ENCODE measurements at places on chromosomes 11 and 22.

- DNase-seq: no peak
Observed at GRCh38 chr11:23866641-23867040, 630.2 kb upstream of the LUZP2 start.

- no peak for DNase-seq
Observed at GRCh38 chr11:73913472-73913871, 36.7 kb downstream of the PAAF1 start.

- DNase-seq: no peak
Observed at GRCh38 chr11:86802601-86803051, 2.3 kb downstream of the PRSS23 start.

DNA sequence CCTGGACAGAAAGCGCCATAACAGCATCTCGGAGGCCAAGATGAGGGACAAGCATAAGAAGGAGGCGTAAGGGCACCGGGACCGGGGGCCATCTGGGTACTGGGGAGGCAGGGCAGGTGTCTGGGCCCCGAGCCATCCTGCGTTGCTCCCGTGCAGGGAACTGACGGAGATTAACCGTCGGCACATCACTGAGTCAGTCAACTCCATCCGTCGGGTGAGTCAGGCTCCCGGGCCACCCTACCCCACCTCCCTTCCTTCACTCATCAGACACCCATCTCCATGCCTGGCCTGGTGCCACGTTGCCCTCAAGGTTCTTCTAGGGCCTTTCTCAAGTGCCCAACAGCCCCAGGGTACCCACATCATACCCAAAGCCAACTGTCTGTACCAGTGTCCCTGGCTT, 15.0 kb downstream of the PLCB3 start:
- DNase-seq: no peak

GRCh38 chr22:41181349-41182241, 23.5 kb upstream of the L3MBTL2 start:
- DNase-seq: peak; percentile 45

DNA sequence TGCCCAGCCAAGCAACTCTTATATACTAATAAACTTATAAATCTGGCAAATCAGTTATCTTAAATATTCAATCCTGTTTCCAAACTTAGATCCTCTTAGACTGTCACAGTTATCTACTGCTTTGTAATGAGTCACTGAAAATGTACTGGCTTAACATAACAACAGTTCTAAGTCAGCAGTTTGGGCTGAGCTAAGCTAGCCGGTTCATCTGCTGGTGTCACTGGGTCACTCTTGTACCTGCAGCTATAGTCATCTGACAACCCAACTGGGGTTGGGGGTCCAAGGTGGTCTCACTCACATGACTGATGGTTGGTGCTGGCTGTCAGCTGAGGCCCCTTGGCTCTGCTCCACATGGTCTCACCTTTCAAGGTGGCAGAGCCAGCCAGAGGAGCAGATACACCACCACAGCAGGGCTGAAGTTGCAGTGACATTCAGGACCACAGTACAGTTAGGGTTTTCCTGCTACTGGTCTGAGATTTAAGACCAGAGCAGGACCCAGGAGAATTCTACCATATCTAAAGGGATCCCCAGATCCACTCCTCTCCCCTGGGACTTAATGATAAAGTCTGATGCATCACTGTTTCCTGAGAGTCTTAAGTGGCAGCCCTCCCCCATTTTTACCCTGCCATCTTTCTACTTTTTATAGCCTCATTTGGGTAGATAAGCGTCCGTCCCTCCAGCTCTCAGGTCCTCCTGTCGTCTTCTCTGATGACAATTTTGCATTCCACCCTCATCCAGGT, 7.9 kb upstream of the MACROD1 start:
- no peak for DNase-seq

DNA sequence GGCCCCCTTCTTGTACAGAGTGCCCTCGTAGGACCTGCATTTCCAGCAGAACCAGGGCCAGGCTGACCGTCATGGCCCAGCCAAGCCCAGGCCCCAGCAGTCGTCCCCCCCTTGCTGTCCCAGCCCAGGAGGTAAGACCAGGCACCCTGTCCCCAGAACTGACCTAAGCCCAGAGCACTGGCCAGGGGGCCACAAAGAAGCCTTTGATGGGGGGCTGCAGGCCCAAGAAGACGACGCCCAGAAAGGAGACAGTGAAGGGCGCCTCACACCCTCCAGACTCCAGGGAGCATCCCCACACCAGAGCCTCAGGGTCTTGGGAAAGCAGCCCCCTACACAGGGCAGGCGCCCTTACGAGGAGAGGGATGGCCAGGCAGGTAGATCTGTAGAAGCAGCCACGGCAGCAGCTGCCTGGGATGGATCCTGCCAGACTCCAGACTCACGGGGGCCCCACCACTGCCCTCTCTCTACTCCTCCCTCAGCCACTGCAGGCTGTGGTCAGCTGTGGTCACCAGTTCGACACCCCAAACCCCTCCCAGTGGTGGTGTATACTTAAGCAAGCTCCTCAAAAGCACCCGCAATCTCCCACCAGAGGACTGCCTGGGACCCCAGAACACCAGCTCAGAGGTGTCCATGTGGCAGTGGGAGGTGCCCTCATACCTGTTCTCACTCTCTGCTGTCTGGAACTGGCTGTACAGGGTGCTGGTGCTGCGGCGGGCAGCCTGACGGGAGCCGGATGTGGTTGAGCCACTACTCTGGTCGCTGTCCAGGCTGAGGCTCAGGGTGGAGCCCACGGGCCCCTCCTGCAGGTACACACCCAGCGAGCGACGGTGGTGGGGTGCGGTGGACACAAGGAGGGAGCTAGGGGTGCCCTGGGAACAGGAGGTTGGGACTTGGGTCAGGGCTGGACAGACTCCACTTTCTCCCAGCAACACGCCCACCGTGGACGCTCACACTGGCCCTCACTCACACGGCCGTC, 27.0 kb downstream of the SBF1 start:
- no peak for DNase-seq

GRCh38 chr11:84829162-84829561, 798.0 kb downstream of the DLG2 start:
- DNase-seq: no peak

GRCh38 chr11:75230621-75231020, 10.0 kb upstream of the TPBGL start:
- no peak for DNase-seq

DNA sequence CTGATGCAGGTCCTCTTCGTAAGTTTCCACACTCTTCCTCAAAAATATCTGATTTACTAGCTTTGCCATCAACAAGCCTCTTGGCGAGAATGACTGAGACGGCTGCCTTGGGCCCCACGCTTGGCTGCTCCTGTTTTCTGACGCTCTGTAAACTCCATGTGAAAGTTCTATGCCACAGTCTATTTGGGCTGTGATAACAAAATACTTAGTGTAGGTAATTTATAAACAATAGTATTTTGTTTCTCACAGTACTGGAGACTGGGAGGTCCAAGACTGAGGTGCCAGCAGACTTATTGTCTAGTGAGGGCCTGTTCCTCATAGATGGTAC, 123.2 kb upstream of the SORL1-AS1 start:
- DNase-seq: no peak

- DNase-seq: peak; percentile 75
Observed at GRCh38 chr22:35648066-35649025, at the start of gene APOL6. Gene APOL6 (plus strand): TSS chr22:35648446. CDS start chr22:35656426, 7,980 bp downstream.

GRCh38 chr22:49046546-49047361, 780.9 kb downstream of the BRD1 start:
- DNase-seq: no peak

DNA sequence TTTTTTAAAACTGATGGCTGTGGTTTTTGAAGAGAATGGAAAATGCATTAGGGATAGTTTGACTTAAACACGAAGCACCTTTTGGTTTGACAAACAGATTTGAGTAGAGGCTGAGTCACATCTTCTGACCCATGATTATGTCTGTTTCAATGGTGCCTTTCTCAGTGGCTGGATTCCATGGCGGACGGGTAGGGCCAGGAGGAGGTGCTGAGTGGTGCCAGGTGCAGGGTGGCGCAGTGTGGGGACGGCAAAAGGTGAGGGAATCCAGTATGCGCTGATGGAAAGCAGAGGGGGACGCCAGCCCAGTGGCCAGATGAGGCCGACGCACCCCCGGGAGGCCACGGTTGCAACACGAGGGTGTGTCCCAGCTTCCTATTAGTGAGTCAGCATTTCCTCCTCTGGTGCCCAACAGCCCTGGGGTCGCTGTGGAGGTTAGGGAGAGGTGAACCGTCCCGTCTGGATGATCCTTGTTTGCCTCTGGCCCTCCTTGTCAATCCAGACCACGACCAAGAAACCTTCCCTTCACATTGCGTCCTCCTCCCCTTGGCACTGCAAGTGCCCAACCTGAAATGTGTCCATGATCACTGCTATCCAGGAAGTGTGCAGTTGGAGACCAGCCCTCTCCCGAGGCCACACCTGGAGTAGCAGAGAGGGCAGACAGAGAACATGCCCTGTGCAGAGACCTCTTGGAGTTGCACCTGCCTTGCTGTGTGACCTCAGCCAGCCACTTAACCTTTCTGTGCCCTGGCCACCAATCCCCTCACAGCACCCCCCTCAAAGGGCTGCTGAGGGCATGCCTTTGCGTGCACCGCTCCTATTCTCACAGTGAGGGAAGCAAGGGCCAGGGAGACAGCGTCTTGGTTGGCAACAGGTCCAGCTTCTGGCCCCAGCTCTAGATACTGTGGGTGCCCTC, 32.5 kb upstream of the ATXN10 start:
- peak; percentile 31 for DNase-seq

GRCh38 chr11:19832086-19832750, 119.6 kb downstream of the NAV2 start:
- no peak for DNase-seq

DNA sequence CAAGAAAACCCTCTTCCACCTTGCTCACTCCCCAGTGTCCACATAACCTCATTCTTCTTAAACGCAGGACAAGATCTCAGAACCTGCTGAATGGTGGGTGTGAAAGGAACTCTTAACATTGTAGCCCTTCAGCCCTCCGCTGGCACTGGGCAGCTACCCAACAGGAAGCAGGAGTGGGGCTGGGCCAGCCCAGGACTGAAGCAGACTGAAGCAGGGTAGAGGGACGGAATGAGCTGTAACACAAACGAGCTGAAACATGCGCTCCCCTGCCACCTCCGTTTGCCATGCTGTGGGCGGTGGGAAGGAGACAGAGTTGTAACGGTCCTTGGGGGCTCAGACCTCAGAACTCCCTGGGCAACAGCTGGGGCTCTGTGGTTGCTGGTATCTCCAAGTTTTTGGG, 23.6 kb downstream of the NPAT start:
- DNase-seq: no peak

DNA sequence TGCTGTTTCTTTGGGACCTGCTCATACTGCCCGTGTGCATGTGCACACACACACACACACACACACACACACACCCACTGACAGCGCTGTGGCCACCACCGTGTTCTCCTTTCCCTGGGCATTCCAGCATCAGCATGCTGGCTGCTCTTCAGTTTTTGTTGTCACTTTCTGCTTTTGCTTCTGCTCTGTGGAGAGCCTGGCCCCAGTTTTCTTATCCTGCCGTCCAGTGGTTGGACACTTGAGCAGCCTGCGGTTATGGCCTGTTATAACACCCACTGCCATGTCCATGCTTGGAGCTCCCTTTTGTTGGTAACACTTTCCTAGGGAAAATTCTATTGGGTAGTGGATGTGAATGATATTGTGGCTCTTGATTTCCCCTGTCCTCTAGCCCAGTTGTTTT, 83.6 kb downstream of the OSBP2 start:
- no peak for DNase-seq

- DNase-seq: no peak
Observed at GRCh38 chr11:28168718-28169117, 60.5 kb downstream of the METTL15 start.

DNA sequence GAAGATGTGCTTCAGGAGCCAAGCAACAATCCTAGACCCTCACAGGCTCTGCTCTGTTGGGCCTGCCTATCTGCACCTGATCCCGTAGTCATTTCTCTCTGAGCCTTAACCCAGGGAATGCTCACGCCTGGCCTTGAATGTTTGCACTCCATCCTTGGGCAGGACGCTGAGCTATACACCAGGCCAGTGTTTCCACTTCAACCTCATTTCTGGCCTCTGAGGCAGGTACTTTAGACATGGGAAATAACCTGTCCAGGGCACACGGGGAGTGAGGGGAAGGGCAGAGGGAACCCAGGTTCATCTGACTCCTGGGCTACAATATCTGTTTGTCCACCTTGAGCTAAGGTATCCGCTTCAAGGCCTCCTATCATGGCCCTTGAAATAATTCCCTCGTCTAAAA, 9.9 kb downstream of the RSPH14 start:
- DNase-seq: no peak

GRCh38 chr11:102615077-102615893, 9.8 kb downstream of the MMP20 start:
- no peak for DNase-seq

GRCh38 chr11:11450744-11451362, 97.8 kb upstream of the CSNK2A3 start:
- DNase-seq: no peak

- no peak for DNase-seq
Observed at GRCh38 chr11:116242006-116242405, 530.8 kb downstream of the BUD13 start.

DNA sequence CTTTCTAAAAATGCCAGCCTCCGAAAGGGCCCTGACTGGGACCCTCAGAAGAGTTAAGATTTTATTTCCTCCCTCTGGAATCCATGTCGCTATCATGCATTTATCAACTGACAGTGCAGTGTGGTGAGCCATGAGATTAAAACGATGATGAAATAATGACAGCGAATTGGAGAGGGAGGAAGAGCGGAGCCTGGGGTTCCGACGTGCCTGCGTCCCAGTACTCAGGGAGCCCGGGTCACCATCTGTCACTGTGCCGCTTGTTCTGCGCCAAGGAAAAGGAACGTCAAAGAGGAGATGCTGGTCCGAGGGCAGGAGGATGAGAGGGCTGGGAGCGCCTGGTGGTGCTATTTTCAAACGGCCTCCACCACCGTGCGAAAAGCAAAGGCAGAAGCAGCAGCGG, 46.2 kb downstream of the MACROD1 start:
- no peak for DNase-seq

- DNase-seq: no peak
Observed at GRCh38 chr22:31843526-31843925, 89.7 kb downstream of the DEPDC5 start.

DNA sequence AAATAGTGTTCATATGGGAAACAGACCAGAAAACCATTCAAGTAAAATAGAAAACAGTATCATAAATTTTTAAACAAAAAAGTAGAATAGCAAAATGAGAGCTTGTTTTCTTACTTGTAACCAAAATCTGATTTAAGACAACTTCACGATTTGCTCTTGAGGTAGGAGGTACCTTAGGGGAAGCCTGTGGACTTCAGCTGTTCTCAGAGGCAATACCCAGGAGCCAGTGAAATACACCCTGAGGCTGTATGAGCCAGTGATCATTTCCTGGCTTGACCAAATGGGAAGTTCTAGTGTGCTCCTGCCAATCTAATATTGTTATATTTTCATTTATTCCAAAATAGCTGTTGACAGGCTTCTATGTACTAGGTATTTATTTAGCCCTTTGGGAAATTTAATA, 104.8 kb downstream of the ARHGAP42 start:
- no peak for DNase-seq

GRCh38 chr11:100824041-100824809, 137.1 kb downstream of the ARHGAP42 start:
- no peak for DNase-seq

- DNase-seq: no peak
Observed at GRCh38 chr11:104637662-104638170, 260.5 kb downstream of the CASP12 start.

Data from stromal cell of bone marrow (primary cell).